ENCODE measurements at places on chromosomes 7 and 10.

DNA sequence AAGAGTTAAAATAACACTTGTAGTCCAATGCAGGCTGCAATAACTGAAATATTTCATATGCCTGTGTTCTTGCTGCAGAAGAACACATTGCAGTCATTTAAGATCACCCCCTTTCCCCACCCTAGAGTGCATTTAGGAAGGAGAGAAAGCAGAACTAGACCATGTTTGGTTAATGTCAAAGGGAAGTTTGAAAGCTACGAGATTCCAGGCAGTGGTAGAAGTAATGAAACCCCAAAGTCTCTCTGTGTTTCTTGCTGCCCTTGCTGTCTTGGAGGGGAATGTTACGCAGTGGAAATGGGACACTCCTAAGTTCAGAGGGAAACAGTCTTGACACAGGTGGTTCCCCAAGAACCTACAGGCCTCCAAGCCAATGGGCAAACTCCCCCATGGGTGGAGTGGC is 242.9 kb downstream of the PTEN start:
- no peak for DNase-seq

DNA sequence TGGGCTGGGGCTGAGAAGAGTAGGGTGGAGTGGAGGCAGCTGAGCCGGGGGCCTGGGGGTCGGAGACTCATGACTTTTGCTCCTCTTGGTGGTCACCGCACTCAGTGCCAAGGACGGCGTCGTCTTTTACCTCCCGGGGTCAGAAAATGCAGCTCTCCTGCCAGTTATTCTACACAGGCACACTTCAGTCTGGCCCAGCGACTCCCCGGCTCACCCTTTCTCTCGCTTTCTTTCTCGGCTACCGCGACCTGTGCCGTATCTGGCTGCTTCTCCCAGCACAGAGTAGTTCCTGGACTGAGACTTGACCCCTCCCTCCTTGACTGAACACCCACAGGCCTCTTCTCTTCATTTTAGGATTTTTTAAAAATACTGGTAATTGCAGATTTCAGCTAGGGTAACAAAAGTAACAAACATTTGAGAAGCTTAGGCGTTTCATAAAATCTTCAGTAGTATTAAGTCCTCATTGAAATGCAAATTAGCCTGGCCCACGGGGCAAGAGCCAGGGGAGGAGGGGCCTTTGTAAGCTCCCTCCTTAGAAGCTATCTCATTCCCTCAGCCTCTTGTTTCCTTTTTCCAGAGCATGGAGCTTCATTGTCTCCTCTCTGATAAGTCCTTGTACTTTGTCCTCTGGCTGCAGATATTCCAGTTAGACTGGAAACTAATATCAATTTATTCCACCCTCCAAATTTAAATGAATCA is 1.1 kb upstream of the PRLHR start:
- DNase-seq, result no peak

- DNase-seq, result no peak
Measured at GRCh38 chr10:114642729-114643128, 15.3 kb downstream of the ABLIM1 start.

- no peak for DNase-seq
Measured at GRCh38 chr7:20407585-20408466, 77.1 kb downstream of the ITGB8 start.

- DNase-seq, result no peak
Measured at GRCh38 chr10:95564291-95564690, 3.1 kb upstream of the SORBS1 start.

DNA sequence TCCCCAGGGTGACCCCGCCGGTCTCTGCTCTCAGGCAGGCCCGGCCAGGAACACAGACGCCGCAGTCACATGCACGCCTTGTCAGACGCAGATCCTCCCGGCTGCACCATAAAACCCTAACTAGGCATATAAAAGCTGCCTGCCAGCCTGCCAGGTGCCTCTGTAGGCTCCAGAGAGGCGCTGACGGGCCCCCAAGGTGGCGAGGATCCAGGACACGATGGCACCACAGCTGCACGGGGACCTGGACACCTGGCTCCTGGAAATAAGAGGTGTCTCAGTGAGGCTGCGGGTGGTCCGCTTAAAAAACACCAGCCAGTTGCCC is 21.9 kb upstream of the GDF10 start:
- DNase-seq, result no peak

- no peak for DNase-seq
Measured at GRCh38 chr10:126006906-126007305, 110.5 kb downstream of the FANK1 start.

DNA sequence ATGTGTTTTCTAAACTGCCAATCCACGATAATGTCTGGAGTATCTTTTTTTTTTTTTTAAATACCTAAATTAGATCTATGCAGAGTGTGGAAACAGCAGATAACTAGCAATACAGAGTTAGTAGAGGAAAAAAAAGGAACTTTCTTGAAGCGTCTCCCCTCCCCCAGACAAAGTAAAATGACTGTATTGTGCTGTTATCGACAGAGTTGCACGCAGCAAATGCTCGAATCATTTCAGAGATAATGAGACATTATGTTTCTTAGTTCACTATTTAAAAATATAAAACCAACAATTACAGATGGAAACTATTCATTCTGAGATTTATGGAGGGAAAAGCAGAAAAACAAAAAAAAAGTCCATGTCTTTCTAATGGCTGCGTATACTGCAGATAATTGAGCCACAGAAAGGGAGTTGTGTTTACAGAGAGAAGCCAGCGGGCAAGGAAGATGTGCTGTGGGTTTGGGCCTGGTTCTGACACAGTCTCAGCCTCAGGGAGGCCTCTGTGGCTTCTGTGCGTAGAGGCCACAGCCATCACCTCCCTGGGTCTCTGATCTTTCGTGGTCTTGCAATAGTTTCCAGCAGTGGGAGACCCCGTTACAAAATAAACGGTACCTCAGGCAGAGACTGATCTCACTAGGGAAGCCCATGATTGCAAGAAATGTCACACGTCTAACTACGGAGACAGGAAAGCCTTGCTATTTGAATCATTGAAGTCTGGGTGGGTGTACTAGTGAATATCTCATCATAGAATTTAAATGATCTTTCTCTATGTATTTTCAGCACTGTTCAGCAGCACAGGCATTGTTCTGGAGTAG is 19.1 kb upstream of the KLF6 start:
- peak; percentile 24 for DNase-seq

GRCh38 chr10:128081720-128082119 is 44.5 kb downstream of the MKI67 start:
- no peak for DNase-seq
